ENCODE measurements at places on chromosomes 12 and 14.

GRCh38 chr12:117202556-117202955, 12.3 kb upstream of the FBXO21 start:
- DNase-seq: no peak

DNA sequence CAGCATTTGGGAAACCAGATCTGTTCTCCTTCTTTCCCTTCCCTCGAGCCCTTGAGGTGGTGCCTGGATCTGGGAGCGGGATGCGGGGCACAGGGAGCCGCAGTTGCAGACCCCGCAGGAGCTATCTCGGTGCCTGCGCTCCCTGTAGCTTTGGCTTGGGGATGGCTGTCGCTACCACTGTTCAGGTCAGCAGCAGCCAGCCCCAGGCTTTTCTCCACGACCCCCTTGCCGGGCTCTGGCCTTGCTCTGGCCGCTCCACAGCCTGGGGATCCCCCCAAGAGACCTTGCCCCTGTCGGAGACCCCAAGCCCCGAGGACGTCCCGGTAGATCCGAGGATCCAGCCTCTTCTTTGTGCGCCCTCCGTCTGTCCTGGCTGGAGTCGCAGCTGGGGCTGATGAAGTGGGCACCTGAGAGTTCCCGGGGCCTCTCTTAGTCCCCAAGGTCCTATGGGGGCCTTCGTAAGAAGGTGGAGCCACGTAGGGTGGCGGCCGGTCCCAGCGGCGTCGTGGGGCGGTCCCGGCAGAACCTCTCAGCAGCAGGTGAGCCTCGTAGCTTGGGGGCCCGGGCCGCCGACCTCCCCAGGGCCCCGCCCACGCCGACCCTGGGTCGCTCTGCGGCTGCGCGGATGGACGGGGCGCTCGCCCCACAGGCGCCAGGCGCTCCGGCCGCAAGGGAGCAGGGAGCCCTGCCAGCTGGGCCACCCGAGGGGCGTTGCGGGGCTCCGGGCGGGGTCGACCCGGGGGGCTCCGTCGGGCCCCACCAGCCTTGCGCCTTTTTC, 1.3 kb downstream of the DDN start:
- DNase-seq: no peak

- DNase-seq: no peak
Measured at GRCh38 chr12:15227004-15227679, 5.9 kb upstream of the RERG start.

DNA sequence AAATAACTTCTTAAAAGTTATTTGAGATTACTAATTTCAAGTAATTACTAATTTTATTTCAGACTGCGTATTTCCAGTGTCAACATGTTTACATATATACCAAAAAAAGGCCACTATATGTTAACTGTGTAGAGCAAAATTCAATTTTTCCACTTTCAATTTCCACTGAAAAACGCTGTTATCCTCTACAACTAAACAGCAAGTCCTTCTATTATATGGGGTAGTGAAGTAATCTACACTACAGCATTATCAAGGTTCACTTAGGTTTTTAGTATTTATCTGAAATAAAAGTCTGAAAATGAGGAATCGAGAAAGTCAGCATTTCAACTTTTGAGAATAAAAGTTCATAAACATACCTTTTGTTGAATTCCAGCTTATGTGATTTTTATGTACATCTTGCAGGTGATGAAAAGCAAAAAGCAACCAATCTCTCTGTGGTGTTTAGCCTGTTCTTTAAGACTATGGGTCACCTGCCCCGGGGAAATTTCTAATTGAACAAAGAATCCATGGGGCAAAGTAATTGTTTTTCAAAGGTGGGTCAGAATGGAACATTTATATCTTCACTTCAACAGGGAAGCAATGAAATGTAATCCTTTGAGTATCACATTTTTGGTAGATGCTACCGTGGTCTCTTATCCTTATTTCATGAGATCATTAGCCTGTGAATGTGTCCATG, 3.3 kb downstream of the BTG1 start:
- DNase-seq: no peak

DNA sequence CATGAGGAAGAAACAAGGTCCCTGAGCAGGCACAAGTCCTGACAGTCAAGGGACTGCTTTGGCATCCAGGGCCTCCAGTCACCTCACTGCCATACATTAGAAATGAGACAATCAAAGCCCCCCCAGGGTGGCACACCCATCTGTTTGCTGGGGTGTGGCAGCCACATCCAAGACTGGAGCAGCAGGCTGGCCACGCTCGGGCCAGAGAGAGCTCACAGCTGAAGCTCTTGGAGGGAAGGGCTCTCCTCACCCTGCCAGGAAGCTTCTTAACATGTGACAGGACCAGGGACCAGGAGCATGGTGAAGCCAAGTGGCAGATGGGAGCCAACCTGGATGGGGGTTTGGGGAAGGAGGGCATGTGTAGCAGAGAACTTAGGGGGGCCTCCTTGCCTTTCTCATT, 10.0 kb downstream of the CACNB3 start:
- no peak for DNase-seq

DNA sequence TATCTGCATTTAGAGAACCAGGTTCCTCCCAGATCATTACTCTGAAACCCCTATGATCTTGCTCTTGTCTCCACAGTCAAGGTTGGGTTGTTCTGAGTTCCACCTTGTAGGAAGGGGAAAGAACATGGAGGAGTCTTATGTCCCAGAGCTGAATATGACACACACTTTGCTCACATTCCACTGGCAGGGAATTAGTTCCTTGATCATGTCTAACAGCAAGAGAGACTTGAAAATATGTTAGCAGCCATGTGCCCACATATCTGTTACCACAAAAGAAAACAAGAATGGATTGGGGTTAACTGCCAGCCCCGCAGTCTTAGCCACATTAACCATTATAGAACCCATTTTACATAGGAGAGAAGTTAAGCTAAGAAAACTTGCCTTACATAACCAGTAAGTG, 71.1 kb upstream of the MDM1 start:
- DNase-seq: no peak

All from NCI-H2081 treated with DMSO at 0.1 percent for 48 hours (cell line).